ENCODE measurements at places on chromosomes 1 and 21. TPM values are rescaled to one million over a fixed set of nuclear protein-coding genes. Genes with fewer than 3 reads are reported as not detected.

The DIO1 gene
- total RNA-seq = not detected

The SLC19A1 gene
- 27.2 TPM for total RNA-seq

The GPR61 gene
- 5.9 TPM for total RNA-seq

The SLC9C2 gene
- 1.9 TPM for total RNA-seq

The PLA2G2D gene
- total RNA-seq = not detected

The HSF2BP gene
- total RNA-seq = 4.1 TPM

The LCE3D gene
- total RNA-seq = not detected

Data from parietal lobe (tissue), 2 donors.